ENCODE measurements at places on chromosomes 1 and 21. TPM values are rescaled to one million over a fixed set of nuclear protein-coding genes. Genes with fewer than 3 reads are reported as not detected.

Gene SYCP1
- total RNA-seq = not detected

Gene TSTD1
- 112 TPM for total RNA-seq

Gene RUNX3
- total RNA-seq = not detected

Gene LEFTY1
- total RNA-seq = 0.79 TPM

Gene FAM110D
- total RNA-seq = not detected

Gene TFB2M
- total RNA-seq = 11.0 TPM

Gene MKNK1
- total RNA-seq = 17.8 TPM

Gene OPRD1
- total RNA-seq = 0.79 TPM

All from placental epithelial cell (primary cell).